Activated T-helper 1 cell treated with anti-CD3 and anti-CD28 coated beads, Interleukin-2, amount 50 U/mL, for 16 hours (primary cell): ENCODE measurements at places on chromosomes 13 and 19.

GRCh38 chr13:110421696-110422385 is 114.8 kb downstream of the COL4A2 start:
- no peak for DNase-seq

DNA sequence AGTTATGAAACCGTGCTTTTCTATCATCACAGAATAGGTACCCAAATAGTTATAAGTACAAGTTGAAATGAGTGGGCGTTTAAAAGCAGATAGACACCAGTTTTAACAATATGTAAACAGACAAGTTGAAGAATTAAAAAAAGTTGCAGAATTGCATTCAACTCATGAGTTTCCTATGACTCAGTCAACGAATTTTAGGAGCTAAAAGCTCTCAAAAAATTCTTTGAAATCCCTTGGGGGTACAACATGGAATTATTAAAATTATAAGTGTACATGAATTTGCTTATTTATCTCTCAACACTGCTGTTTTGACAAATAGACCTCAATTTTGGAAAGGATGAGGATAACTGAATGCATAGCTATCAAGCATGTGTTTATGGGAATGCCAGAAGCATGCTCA is 693.4 kb downstream of the PCDH9 start:
- no peak for DNase-seq

GRCh38 chr13:106570299-106570852 is 2.4 kb upstream of the ARGLU1 start:
- DNase-seq = peak; percentile 56

GRCh38 chr19:30729451-30729850 is 357.3 kb downstream of the ZNF536 start:
- DNase-seq = no peak

DNA sequence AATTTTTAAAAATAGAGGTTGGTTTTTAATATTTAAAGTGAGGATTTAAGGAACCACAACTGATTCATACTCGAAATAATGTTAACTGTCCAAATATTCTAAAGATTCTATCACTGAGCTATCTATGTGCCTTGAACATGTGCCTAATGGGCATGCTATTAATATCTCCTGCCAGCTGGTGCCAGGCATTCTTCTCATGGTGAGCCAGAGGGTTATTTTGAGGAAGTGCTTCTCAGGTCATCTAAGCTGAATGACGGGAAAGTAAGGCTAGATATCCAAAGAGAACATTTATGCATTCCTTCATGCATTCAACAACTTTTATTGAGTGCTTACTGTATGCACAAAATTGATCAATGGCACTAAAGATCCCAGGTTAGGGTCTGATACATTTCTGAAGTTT is 138.2 kb downstream of the PIBF1 start:
- DNase-seq = no peak
